ENCODE measurements at places on chromosomes 2 and 18.

GRCh38 chr2:109120166-109120565 is 8.8 kb upstream of the SH3RF3 start:
- DNase-seq: no peak

GRCh38 chr2:238910751-238911351 is 63.0 kb downstream of the TWIST2 start:
- DNase-seq: no peak

- DNase-seq: no peak
Observed at GRCh38 chr2:127377262-127377661, 10.5 kb downstream of the MAP3K2 start.

DNA sequence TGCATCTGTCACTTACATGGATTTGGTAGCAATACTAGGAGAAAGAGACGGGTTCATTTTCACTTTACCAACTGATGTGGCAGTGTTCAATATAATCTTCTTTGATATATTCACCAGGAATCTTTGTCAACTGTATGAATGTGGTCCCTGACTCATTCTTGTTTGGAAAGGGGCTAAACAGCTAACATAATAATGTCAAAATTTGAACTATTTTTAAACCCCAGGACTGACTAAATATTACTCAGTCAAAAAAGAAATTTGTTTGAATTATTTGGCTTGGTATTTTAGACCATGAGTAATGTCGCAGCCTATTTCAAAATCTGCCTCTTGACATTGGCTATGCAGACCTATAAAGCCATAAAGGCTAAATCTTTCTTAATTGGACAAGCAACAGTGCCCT is 413.7 kb upstream of the RGPD4 start:
- DNase-seq: no peak

GRCh38 chr2:8263901-8264300 is 418.0 kb upstream of the ID2 start:
- DNase-seq: no peak

DNA sequence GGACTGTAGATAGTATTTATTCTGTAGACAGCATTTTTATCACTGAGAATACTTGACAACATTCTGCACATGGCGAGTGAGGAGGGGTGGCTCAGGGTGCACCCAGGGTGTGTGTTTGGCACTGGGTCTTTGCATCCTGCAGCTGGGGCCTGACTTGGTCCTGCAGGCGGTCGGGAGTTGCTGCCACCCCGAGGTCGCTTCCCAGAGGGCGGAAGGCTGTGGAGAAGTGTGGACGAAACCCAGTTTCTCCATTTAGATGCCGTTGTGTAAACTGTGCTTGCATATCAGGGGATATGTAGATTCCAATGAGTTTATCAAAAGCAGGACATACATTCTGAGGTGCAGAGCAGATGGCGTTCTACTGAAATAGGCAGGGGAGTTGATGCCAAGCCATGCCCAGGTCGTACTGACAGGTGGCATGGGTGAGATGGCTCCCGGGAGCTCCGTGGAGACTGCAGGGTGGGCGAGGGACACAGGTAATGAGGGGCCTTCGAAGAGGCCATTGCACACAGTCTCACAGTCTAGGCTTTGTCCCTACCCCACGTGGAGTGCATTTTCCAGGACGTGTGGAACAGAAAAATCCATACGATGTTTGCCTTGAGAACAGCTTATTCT is 74.5 kb downstream of the RTP5 start:
- DNase-seq: no peak

DNA sequence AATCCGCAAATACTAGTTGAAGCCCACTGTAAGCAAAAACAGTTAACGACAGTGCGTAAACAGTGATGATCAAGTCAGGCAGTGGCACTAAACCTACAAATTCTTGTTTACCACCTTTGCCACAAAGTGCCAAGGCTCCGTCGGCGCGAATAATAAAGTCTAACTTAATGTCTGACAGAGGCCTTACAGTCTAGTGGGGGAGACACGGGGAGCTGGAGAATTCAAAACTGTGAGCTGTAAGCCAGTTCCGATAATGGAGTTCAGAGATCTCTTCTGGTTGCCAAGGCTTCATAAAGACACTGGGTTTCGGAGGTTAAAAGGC is 284 bp upstream of the EXOC6B start:
- DNase-seq: no peak

- DNase-seq: peak; percentile 37
Observed at GRCh38 chr2:172735582-172736423, at the start of gene RAPGEF4. RAPGEF4 (plus strand) TSS chr2:172735845; CDS start chr2:172735984, 139 bp downstream.

DNA sequence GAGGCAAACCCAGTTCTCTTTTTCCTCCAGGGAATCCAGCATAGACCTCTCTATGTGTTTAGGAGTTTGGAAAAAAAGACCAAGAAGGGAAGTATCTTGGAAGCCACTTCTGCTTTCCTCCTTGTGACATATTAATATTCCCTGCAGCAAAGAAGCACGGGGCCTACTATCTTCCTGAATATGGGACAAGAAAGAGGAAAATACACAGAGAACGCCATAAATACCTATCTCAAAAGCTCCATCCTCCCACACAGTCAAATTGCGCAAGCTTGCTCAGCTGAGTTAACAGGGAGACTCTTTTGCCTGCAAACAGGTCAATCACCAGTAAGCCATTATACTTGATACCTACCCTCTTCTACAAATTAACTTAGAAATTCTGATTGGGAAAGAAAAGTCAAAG is 16.7 kb upstream of the RAPH1 start:
- no peak for DNase-seq

- DNase-seq: no peak
Observed at GRCh38 chr2:221178139-221178538, 394.0 kb downstream of the EPHA4 start.

GRCh38 chr2:151028691-151029176 is 232.9 kb downstream of the RBM43 start:
- no peak for DNase-seq

- no peak for DNase-seq
Observed at GRCh38 chr2:152395572-152395971, 60.6 kb downstream of the FMNL2 start.

- no peak for DNase-seq
Observed at GRCh38 chr2:6806604-6807003, 59.1 kb downstream of the CMPK2 start.

DNA sequence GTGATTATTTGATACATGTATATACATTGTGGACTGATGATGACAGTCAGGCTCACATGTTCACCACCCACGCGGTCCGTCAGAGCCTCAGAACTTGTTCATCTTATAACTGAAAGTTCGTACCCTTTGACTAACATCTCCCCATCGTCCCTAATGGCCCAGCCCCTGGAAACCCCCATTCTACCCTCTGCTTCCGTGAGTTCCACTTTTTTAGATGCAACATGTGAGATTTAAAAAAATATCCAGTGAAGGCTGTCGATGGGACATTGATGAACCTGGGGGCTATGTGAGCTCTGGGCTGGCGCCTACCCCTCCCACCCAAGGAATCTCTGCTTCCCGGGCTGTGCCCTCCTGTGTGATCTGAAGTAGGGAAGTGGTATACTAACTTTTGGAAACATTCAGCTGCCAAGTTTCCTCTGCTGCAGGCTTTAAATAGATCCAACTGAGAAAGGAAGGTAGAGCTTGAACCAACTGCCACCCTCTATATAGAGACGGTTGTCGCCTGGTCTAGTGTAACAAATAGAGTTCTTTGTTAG is 163.8 kb downstream of the FAM210A start:
- DNase-seq: peak; percentile 94

DNA sequence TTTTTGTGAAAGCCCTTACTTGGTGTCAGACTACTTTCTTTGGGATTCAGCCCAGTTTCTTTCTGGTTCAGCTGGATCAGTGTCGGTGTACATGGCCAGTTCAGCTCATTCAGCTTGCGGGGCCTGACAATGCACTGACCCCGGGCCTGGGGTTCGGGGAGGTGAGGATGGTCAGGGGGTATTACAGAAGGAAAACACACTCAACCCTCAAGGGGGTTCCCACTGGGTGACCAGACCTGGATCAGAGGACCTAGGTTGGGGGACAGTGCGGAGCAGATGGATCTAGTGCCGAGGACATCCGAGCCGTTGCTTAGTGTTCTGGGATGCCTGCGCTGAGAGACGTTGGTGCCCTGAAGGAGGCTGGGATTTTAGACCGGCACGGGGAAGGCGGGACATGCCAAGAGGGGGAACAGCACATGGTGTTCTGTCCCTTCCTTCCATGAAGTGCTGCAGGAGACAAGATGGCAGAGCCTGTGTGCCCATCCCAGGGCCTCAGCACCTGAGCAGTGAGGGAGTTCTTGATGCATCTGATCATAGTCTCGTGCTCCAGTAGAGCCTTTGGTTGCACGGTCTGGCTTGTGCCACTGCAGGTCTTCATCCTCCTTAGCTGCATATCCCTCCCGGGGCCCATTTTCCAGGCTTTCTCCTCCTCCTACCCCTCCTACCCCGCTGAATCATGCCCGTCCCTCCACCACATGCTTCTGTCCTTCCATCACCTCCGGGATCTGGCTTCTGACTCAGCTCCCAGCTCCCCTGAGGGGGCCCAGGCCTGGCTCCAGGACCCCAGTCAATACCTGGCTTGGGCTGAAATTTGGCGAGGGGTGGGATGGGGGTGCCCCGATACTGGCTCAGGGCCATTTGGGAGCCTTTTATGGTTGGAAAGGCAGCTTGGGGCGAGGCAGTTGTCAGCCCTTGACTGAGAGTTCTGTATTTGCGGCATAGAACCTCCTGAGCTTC is 18.0 kb downstream of the SPEG start:
- DNase-seq: no peak

DNA sequence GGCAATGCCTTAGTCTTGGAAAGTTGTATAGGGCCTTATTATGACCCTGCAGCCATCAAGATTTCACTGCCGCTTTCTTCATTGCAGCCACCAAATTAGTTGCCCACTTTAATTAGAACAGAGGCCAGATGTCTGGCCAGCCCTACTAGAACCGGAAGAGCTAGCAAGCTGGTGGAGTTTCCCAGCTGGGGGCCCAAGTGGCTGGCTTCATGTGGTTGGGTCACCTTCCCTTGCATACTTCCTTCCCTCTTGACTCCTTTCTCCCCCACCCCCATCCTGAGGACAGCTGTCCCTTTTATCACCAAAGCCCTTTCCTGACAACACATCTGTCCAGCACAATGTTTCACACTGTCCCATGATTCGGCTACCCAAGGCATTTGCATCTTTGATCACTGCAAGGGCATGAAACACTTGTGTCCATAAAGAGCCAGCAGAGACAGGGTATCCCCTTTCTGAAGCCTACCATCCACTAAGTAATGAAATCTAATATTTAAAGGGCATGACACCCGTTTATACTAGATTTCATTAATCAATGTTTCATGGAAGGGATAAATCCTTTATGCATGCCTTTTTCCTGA is 187.2 kb downstream of the BCL11A start:
- DNase-seq: no peak

- DNase-seq: peak; percentile 76
Observed at GRCh38 chr2:224039080-224039769, at the start of gene SERPINE2. SERPINE2 (minus strand) TSS chr2:224039286; CDS start chr2:224001900, 37,386 bp downstream.

DNA sequence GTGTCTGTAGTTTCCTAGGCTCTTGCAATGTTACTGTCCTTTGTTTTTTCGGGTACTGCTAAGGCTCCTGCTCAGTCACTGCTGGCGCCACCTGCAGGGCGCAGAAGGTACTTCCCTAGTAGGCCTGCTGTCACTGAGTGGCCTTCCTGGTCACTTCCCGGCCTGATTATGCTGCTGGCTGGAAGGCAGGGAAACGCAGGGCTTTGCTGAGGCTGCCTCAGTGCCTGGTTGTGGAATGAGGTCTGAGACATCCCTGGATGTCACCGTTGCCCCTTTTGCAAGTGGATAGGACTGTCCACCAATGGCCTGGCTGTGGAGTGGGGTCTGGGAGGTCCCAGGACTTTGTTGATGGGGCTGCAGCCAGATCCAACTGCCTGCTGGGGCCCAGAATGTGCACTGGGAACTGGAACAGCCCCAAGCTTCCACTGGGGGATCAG is 13.1 kb downstream of the DAW1 start:
- peak; percentile 60 for DNase-seq

DNA sequence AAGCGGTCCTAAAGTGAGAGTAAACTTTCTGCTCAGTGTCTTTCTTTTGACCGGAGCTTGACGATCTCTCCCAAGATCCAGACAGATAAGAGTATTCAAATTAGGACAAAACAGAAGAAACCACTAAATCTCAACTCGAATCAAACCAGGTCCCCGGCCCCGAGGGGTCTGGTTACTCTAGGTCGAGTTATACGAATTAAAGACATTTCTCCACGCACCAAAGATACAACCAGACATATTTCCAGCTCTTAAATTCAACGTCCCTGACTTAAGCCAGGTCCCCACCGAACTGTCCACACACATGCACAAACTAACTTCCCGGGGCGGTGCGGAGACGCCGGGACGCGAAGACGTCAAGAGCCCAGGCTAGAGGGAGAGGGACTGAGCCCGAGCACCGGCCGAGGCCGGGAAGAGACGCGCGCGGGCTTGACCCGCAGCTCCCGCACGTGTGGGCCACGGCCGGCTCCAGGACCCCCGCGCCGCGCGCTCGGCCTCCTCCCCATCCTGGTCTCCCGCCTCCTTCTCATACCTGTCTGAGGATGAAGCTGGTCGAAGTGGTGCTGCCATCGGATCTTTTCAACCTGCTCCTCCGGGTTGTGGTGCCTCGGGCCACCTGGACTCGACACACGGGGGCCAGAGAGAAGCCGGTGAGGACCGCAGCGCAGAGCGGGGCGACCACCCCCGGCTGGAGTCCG is 896 bp downstream of the CACNB4 start:
- peak; percentile 8 for DNase-seq

DNA sequence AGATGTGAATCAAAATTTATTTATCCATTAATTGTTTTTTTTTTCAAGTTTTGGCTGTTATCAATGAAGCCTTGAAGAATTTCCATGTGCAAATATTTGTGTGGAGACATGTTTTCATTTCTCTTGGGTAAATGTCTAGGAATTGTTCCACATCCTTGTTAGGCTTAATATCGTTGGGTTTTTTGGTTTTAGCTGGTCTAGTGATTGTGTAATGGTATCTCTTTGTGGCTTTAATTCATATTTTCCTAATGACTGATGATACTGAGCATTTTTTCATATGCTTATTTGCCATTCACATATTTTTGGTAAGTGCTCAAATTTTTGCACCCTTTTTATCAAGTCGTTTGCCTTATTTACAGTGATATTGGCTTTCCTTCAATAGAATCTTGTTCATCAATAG is 250.3 kb upstream of the EPHA4 start:
- no peak for DNase-seq

DNA sequence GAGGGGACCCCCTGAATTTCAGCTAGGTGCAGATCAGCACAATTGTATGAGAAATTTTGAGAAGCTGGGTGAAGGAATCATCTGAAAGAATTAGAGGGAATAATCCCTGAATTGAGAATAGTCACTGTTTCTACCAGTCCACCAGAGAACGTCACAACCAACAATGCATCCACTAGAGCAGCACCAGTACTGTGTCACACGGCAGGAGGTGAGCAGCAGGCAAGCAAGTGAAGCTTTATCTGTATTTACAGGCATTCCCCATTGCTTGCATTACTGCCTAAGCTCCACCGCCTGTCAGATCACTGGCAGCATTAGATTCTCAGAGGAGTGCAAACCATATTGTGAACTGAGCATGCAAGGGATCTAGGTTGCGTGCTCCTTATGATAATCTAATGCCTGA is 40.7 kb downstream of the GDF7 start:
- no peak for DNase-seq

- DNase-seq: no peak
Observed at GRCh38 chr2:186607660-186608324, 17.9 kb downstream of the ITGAV start.

GRCh38 chr2:6072276-6072675 is 380.1 kb downstream of the SOX11 start:
- DNase-seq: no peak

Data from activated T-cell treated with anti-CD3 and anti-CD28 coated beads, Interleukin-2, amount 50 U/mL, for 72 hours (primary cell).